Pericardium fibroblast (primary cell): ENCODE measurements at places on chromosomes 3 and 15. TPM values are rescaled to one million over a fixed set of nuclear protein-coding genes. Genes with fewer than 3 reads are reported as not detected.

FAM43A gene
- 27.9 and 62.9 TPM in 2 replicates for total RNA-seq

TMEM158 gene
- 27.5 and 39.8 TPM in 2 replicates for total RNA-seq

TOPBP1 gene
- total RNA-seq: 12.6 and 15.5 TPM in 2 replicates

HACD2 gene
- 13.8 and 31.7 TPM in 2 replicates for total RNA-seq

FOXB1 gene
- not detected in 2 replicates for total RNA-seq

ZSCAN29 gene
- total RNA-seq: 9.5 and 12.8 TPM in 2 replicates

ST3GAL6 gene
- 3.7 and 4.0 TPM in 2 replicates for total RNA-seq

LMCD1 gene
- 166 and 360 TPM in 2 replicates for total RNA-seq

CFAP20DC gene
- total RNA-seq: 1.5 and 5.4 TPM in 2 replicates
